ENCODE measurements at places on chromosomes 2 and 18.

DNA sequence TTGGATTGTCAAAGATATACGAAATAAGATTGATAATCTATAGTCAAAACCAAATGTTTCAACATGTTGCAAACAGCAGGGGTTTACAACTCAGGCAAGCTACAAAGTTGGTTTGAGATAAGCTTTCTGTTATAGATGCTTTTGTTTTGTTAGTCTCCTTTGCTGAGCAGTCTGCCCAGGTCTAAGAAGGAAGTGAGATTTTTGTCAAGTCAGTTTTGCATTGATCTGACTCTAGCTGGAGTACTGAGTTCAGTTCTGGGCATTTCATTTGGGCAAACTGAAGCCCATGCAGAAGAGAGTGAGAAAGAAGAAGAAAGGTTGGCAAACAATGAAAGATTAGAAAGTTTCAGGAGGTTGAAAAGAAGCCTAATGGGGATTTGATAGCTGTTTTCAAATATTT, 983.0 kb upstream of the SLC39A10 start:
- no peak for DNase-seq

GRCh38 chr18:59871711-59872362, 28.0 kb upstream of the PMAIP1 start:
- DNase-seq = no peak

- DNase-seq = peak; percentile 95
Measured at GRCh38 chr2:113240915-113241911, 37.5 kb downstream of the PAX8 start.

DNA sequence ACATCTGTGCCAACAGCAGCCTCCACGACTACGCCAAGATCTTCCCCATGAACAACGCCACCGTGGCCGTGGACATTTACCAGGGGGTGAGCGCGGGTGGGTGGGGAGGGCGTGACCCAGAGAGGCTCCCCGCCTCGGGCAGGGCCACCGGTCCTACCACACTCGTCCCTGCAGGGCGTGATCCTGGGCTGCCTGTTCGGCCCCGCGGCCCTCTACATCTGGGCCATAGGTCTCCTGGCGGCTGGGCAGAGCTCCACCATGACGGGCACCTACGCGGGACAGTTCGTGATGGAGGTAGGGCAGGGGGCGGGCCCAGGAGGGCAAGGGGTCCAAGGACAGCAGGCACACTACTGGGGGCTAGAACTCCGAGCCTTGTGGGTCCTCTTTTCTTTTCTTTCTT, 8.5 kb upstream of the CTDSP1 start:
- DNase-seq = no peak

- peak; percentile 31 for DNase-seq
Measured at GRCh38 chr2:189515264-189515663, 65.3 kb downstream of the SLC40A1 start.

DNA sequence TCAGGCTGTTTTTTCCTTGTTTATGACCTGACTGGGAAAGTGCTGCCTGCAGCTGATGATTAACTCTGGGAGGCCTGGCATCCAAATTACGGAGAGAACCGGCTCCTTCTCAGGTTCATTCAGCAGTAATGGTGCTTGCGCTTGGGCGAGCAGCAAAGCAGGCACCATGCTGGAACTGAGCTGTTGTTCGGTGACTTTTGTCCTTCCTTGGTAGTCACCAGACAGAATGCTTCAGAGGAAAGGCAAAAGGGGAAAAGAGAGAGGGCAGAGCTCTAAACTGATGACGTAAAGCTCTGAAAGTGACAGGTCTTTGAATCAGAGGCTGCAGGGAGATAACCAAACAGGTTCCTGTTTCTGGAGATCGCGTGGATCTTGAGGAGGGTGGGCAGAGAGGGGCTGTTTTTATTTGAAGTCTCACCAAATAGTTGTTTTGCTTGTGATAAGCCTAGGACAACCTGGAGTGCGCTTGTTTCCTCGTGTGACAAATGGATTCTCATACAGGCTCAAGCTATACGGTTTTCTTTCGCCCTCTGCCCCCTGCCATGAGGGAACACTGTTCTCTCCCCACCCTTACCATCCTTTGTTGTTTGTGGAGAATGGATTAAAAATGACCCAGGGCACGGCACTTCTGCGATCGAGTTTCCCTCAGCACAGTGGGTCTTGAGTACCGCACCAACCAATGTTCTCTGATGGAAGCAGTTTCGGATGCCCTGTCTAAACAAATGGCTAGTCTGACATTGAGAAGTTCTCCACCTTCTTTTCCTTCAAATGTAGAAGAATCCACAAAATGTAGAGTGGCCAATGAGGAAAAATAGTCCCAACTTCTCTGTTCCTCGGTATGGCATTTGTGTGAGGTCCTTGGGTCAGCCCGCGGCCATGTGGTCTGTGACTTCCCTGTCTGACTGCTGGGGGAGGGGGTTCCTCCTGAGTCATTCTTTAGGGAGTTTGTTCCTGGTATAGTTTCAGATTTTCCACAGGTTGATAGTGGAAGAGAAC, 1.3 kb downstream of the RASGRP3 start:
- DNase-seq = no peak

DNA sequence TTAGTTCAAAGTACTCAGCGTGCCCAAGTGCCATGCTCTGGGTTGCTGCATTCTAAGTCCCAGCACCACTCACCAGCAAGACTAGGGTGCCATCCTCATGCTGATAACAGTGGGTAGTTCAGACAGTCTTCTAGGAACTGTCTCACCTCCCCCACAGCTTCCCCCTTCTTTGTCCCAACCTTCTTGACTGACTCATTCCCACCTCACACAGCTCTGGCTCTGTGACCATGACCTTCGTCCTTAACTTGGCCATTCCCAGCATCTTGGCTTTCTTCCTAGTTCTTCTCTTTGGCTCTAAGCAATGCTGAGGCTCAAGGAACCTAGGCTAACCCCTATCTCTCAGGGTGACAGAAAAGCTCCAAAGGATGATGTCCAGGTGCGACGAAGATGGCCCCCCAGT, 20.0 kb upstream of the CXCR4 start:
- DNase-seq = no peak

GRCh38 chr18:3402982-3403451, 47.0 kb upstream of the TGIF1 start:
- peak; percentile 16 for DNase-seq

DNA sequence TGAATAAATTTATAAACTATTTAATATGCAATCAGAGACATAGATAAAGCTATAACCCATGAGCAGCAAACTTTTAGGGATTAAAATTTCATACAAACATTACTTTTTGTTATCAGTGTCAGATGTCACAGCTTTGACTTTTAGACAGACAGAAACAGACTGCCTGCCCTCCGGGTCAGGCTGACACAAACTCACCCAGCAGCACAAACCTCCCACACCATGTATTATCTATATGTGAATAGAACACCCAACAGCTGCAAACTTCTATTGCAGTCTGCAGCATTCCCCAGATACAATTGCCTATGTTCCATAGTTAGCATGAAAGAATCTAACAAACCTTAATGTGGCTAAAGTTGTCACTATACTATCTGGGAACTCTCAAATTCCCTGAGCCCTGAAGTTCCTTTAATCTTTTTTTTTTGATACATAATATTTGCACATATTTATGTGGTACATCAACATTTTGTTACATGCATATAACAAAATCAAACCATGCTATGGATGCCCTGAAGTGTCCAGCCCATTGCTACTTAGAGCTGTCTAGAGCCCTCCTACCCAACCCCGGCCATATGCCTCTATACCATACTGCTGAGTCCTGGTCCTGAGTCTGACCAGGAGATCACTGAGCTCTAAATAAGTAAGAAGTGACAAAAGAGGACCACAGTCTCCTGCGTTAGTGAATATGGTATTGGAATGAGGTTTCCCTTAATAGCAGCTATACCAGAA, 214.4 kb downstream of the ZNF385B start:
- no peak for DNase-seq

GRCh38 chr18:50679056-50679455, 119.2 kb downstream of the MAPK4 start:
- no peak for DNase-seq

- no peak for DNase-seq
Measured at GRCh38 chr2:220394433-220394832, 767.0 kb downstream of the SLC4A3 start.

DNA sequence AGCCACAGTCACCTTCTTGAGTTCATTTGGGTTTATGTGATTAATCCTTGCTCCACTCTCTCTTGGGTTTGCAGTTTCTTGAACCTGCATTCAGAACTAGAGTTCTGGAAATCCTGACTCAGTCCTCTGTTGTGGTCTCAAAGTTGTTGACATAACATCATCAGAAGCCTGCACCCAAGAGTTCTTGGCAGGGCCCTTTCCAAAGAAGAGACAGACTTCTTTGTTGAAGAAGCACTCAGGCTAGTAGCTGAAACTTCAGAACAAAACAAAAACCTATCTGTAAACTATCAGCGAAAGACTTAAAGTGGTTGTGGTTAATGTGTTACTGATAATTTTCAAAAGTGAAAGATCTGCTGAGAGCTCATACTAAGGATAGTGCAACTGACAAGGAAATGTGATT, 120.8 kb downstream of the FAM168B start:
- DNase-seq = no peak

DNA sequence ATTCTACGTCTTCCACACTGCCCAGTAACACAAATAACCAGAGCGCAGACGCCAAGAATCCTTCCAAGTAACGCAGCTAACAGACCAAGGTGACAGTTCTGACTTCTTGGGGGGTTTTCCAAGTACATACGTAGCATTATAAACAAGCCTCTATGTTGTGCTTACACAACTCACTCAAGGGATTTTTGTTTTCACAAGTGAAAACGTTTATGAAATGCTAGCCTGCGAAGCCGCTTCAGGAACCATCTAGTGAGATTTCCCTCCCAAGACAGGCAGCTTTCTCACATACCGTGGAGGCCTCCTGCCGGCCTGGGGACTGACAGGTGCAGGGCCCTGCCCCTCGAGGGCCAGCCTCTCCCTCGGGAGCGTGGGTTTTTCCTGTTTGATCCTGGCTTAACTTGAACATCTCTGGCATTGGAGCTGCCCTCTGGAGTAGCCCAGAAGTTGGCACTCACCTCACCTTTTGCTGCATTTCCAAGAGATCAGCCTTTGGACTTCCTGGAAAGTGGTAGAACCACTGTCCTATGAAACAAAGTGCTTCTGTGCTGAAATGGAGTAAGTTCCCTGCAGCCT, 151.1 kb downstream of the MBP start:
- DNase-seq = no peak

- DNase-seq = peak; percentile 97
Measured at GRCh38 chr2:61065714-61066709, at the start of gene SANBR. Gene SANBR, plus strand, starts transcription at chr2:61065871. Its CDS starts 4,480 bp downstream, at chr2:61070351.

DNA sequence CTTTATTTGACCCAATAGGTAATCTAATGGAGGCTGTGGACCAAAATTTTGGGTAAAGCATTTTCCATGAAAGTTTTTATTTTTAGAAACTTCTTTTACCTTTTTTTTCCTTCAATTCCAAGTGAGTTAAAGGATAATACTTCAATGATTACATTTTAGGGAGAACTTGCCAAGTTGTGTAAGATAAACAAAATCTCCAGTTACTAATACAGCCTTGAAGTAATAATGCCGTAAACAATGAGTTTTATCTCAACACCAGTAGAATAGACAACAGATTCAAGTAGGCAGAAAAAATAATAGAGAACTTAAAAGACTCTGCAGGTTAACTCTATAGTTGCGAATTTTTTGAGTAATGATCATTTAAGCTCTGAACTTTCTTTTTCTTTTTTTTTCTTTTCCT, 807.4 kb downstream of the CNTNAP5 start:
- no peak for DNase-seq

- DNase-seq = no peak
Measured at GRCh38 chr2:54803783-54804751, 80.6 kb downstream of the EML6 start.

DNA sequence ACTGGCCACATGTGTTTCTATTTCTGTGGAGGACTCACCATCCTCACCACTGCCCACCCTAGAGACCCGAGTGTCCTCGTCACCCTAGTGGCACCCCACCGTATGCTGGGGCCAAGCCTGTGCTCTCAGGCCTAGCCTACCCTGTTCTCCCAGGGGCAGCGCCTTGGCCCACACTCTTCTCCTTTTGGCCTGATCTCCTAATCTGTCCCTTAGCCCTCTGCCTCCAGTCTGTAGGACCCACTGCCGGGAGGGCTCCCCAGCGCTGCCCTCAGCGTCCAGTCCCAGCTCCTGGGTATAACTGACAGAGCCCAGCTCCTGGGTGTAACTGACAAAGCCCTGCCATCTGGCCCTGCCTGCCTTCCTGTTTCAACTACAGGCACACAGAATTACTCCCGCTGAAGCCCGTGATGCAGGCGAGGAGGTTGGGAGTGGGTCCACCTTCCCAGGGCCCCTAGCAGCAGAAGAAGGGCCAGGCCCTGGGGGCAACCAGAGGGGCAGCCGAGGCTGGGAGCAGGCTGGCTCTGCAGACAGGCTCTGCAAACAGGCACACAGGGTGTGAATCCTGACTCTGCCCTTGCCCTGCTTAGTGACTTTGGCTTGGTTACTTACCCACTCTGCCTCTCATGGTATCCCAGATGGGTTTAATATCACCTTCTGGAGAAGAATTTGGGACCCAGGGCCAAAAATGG, 25.6 kb upstream of the PTMA start:
- no peak for DNase-seq

- no peak for DNase-seq
Measured at GRCh38 chr2:225055714-225056113, 13.4 kb upstream of the DOCK10 start.

GRCh38 chr2:60597346-60597745, 43.9 kb upstream of the BCL11A start:
- no peak for DNase-seq

GRCh38 chr2:229832510-229832898, 89.3 kb downstream of the TRIP12 start:
- DNase-seq = no peak

DNA sequence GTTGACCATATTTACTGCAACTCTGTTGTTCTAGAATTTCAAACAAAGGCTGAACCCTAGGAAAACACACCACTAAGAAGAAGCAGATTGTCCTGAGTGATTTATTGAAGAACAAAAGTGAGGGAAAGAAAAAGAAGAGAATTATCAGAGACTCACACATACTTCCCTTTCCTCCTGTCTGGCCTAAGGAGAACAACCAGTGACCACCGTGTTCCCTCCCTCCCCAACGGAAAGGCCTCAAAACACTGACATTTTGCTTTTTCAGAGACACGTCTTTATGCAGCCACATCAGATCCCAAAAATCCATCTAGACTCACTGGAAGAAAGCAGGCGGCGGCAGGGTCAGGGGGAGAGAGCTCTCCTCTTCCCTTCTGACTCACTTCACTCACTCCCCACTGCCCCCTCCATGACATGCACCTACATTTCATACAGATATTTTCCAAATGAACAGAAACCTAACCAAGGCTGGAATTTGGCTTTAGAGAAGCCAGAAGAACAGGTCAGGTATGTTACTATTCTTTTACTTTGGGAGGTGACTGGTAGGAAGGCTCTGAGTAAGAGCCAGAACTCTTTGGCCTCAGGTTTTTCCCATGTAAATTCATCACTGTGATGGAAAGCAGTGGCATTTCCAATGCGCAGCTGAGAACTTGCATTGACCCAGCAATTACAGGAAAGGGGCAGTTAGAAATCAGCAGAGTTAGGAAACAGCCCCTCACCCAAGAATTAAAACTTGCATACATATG, 169.9 kb downstream of the BCL11A start:
- DNase-seq = no peak

GRCh38 chr2:67694445-67694844, 297.3 kb downstream of the ETAA1 start:
- no peak for DNase-seq

- DNase-seq = no peak
Measured at GRCh38 chr2:66228128-66228547, 206.8 kb upstream of the MEIS1 start.
